ENCODE measurements at places on chromosomes 5 and 9.

GRCh38 chr5:53944981-53945380 lies 365.4 kb downstream of the ARL15 start:
- DNase-seq, result no peak

GRCh38 chr5:9789777-9790176 lies 159.6 kb upstream of the TAS2R1 start:
- no peak for DNase-seq

DNA sequence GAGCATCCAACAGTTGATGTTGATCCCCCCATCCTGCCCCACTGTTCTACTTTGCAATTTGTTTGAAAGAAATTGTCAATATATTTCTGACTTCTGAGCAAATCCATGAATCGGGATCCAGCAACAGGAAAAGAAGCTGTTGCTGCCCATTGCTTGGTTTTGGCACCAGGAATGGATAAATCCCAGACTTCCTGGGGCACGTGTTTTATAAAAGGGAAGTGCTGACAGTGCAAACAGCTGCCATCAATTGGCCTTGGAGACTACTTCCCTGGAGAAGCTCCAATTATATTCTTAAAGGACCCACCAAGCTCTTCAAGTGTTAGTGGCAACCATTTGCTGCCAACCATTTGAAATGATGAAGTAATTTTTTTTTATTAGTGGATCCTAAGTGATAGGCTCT lies 13.7 kb downstream of the STK32A start:
- DNase-seq, result no peak

- DNase-seq, result peak; percentile 67
Measured at GRCh38 chr5:124628721-124629596, 117.5 kb downstream of the ZNF608 start.

- no peak for DNase-seq
Measured at GRCh38 chr5:139388198-139388821, 1.4 kb downstream of the MZB1 start.

DNA sequence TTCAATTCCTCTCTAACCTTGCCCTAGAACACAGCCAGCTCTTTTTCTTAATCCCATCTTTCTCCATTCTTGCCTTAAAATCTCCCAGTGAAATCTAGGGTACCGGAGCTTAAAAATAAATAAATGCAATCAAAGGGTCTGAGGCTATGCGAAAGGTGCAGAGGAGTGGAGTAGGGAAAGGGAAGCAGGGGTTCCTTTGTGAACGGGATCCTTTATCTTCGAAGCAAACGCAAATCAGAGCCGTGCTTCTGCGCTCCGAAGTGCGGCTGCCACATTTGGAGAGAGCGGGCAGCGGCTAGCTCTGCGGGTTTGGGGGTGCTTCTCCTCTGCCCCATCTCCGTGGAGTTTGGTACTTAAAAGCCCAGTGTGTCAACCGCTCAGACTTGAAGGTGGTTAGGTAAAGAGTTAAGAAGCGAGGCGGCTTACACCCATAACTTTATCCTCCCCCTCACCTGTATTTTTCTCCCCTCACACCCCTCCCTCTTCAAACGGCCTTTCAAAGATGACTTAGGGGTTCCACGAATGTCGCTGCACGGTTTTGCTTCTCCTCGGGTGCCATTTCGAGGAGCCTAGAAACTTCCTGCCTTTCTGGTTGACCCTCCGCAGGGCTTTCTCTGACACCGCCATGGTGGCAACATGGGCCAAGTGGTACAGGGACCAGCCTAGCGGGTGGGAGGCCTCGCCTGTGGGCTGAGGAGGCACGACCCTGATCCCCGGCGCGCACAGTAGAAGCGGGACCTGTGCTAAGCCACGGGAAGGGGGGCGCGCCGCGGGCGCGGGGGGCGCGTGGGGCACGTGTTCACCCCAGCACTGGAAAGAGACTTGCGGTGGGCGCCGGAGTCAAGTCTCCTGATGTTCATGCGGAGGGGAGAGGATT lies 31.7 kb upstream of the NFIB start:
- DNase-seq, result no peak

- no peak for DNase-seq
Measured at GRCh38 chr5:61123145-61123544, 39.1 kb downstream of the SMIM15 start.

GRCh38 chr5:67647772-67648171 lies 451.2 kb upstream of the CD180 start:
- DNase-seq, result no peak

DNA sequence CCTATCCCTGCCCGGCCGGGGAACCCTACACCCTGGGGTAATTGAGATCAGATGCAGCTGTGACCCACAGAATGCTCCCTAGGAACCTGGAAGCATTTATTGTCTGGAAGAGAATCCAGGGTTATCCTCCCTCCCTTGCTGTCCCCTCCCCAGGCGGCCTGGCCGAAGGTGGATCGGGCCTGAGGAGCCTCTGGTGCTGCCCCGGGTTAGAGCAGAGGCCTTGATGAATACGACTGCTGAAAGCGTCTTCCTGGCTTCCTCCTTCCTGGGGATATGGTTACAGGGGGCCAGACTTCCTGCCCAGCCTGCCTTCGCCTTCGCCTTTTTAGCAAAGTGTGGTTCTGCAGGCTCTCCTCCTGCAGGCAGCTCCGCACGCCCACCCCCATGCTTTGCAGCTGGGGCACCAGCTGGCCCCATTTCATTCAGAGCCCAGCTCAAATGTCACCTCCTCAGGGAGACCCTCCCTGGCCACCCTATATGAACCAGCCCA lies 22.5 kb upstream of the PTGS1 start:
- no peak for DNase-seq

- DNase-seq, result no peak
Measured at GRCh38 chr5:147467973-147468508, 41.8 kb downstream of the DPYSL3 start.

DNA sequence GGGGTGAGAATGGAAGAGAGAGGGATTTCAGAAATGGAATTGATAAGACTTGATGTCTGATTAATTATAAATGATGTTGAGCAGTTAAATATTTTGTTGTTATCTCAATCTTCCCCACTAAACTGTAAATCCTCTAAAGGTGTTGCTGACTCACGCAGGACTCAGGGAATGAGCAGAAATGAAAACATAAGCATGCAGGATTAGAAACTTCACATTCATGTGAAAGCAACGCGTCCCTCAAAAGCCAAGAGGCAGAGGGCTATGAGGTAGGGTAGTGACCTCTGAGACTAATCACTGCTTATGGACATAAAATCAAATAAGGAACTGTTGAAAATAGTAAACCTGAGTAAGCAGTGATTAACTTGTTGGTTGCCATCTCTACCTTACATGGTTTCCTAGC lies 21.1 kb downstream of the ADAMTSL1 start:
- no peak for DNase-seq

DNA sequence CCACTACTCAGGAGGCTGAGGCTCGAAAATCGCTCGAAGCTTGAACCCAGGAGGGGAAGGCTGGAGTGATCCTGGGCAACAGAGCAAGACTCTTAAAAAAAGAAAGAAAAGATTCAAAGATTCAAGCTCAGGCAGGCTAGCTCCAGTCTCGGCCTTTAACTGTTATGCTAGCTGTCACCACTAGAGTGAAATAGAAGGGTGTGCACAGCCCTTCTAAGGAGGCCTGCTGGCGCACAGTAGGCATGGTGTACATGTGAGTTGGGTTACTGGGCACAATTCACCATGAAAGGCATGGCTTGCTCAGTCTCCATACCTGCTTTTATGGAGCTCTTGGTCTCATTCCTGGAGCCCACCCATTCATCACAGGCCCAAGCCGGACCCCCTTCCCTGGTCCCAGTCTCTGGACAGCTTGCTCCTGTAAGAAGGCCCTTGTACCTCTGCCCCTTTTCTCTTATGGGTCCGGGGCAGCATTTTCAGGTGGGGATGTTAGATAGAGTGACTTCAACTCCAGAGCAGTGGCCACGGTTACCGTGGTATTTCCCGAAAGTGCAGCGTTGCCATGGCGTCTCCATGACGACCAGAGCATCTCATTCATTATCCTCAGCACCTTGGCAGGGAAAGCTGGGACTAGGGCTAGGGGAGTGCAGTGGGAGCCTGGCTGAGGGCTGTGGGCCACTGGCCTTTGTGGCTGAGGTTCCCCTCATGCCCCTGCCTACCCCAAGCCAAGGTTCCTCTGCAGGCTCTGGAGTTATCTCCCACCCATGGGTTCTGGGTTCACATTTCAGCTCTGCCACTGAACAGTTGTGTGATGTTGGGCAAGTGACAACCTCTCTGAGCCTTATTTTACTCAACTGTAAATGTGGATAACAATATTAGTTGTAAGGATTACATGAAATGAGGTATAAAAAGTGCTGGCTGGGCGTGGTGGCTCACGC lies 5.7 kb downstream of the NDST1 start:
- DNase-seq, result no peak

- DNase-seq, result no peak
Measured at GRCh38 chr9:87578625-87579024, 81.0 kb downstream of the DAPK1 start.

- DNase-seq, result no peak
Measured at GRCh38 chr9:94860678-94861588, 134.4 kb downstream of the AOPEP start.

DNA sequence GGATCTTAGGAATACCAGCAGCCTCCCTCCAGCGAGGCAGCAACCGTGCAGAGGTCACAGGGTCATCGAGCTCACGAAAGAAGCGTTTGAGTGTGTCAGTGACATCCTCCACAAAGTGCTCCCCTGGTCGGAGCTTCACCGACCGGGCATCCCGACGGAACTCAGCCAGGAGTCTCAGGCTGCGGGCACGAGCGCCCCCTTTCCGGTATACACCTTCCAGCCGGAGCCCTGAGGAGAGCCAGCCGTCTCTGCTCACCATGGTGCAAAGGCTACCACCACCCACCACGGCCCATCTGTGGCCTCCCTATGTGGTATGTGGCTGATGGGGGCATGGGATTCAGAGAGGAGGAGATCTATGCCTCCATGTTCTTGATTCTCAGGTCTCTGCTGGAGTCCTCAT lies 10.8 kb upstream of the FCHSD1 start:
- no peak for DNase-seq

GRCh38 chr9:34633166-34633565 lies 4.3 kb upstream of the ARID3C start:
- DNase-seq, result no peak

- DNase-seq, result no peak
Measured at GRCh38 chr5:73302797-73303147, 129.8 kb downstream of the TMEM174 start.

- DNase-seq, result peak; percentile 70
Measured at GRCh38 chr5:1011226-1011631, 2.6 kb downstream of the NKD2 start.

GRCh38 chr5:131366428-131366827 lies 102.6 kb downstream of the CDC42SE2 start:
- no peak for DNase-seq

GRCh38 chr5:143244990-143245389 lies 158.5 kb downstream of the NR3C1 start:
- no peak for DNase-seq

DNA sequence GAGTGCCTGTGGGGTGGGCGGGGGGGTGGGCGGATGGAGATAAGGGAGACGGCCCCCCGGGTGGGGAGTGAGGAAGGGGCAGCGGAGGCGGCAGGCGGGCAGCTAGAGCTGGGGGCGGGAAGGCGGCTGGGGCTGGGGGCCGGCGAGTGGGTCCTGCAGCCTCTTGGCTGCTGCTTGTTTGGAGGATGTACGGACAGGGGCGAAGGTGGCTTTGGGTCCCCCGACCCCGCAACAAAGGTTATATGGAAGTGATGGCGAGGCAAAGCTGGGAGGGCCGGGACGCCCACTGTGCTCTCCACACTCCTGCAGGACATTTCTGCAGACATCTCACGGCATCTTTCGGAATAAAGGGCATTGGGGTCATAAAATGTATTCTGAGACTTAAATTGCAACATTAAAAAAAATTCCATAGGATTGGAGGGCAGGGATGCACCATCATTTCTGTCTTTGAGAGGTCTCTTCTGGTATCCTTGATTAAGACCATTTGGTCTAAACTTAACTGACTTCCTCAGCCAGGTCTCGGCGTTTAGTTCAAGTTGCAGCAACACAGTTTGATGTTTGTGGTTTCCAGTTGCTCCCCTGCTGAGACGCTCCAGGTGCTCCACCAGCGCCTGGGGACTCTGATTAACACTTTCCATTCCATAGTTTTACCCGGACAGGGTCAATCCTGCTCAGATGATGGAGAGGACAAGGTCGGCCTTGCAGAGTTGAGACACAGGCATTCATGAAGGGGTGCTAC lies 101.6 kb upstream of the SSBP2 start:
- DNase-seq, result no peak

DNA sequence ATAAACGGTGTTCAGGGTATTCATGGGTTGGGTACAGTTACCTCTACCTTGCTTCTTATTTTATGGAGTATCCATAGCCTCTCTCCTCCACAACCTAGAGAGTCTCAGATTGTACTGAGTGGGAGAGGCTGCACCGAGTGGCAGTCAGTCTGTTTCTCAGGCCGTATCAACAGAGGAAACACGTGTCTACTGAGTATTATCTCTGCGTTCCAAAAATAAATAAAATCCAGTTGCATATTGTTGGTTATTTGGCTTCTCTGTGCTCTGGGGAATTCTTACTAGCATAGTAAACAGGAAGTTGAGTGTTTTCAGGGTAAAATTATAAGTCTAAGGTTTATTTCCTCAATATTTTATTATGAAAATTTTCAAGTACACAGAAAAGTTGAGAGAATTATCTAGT lies 231.0 kb downstream of the ARHGEF28 start:
- no peak for DNase-seq

- DNase-seq, result peak; percentile 89
Measured at GRCh38 chr9:133335924-133336811, at the start of gene SURF6. Gene SURF6 (minus strand): TSS chr9:133336188. CDS start chr9:133336132, 56 bp downstream.

DNA sequence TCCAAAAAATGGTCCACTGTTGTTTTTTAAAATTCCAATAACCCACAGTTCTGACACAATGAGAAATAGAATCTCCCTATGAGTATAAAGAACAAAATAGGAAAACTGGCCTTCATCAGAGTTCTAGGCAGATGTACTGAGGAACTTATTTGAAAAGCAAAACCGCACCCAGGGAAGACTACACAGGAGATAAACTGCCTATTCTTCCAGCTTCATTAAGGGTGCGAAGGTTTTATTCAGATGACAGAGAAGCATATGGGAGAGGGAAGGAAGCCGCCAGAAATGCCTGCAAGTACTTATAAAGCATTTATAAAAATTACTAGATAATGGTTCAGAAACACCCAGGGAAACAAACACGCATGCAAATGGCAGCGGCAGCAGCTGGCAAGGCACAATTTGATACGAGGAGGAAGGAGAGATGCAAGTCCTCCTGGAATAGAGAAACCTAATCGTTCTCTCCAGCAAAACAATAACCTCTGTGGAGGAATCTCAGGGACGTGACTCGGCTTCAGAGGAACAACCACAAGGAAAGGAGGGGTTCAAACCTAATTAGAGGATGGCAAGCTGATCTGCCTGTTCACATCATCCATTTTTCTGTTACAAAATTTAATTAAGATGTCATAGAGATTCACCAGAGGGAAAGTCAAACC lies 9.0 kb downstream of the TTLL11 start:
- DNase-seq, result no peak

DNA sequence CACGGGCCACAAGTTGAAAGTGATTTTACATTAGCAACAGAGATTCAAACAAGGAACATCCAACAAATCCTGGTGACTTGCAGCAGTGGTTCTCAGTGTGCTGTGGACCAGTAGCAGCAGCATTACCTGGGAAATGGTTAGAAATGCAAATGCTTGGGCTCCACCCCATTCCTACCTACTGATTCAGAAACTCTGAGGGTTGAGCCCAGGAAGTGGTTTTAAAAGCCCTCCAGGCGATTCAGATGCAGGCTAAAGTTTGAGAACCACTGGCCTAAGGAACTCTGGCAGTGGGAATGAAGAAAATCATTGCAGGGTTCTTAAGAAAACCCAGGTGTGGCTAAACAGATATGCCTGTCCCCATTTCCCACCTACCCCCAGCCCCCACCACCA lies 398.8 kb downstream of the ENC1 start:
- no peak for DNase-seq

GRCh38 chr9:91162311-91162710 lies 199.4 kb downstream of the AUH start:
- no peak for DNase-seq

GRCh38 chr9:109872901-109873300 lies 92.9 kb downstream of the PALM2AKAP2 start:
- no peak for DNase-seq

Measured in HEK293T (cell line).